Esophagus squamous epithelium (tissue), 5 donors: ENCODE measurements at places on chromosomes 5 and 9.

DNA sequence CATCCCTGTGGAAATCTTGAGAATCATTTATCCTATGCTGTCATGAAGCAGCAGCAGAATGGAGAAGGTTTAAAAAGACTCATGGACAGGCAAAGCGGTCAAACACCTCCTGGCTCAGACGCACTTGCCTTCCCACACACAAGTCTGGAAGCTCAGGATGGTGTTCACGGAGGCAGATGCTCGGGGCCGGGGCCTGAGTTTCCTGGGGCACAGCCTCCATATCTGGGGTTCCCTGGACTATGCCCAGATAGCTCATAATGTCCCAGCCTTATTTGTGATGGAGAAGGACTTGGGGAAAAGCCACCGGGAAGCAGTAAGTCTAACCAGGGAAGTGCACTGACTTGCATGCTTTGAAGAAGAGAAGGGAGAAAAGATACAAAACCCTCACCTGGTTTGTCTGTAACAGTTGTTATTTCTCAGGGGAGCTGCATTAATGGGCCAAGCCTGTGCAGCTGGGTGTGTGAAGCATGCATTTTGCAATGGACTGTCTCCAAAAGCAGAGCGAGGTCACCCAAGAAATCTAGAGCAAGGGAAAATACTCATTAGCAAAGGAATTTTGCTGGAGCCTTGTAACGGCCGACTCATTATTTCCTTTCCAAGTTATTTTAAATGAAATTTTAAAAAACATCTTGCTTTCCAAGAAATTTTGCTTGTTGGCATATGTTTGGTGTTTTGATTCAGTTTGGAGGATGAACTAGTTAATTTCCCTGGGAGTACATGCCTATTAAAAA is 3.4 kb downstream of the S1PR3 start:
- no peak for DNase-seq

- no peak for DNase-seq
These were observed 67.2 kb downstream of the MRPS30 start for GRCh38 chr5:44875661-44876605.

DNA sequence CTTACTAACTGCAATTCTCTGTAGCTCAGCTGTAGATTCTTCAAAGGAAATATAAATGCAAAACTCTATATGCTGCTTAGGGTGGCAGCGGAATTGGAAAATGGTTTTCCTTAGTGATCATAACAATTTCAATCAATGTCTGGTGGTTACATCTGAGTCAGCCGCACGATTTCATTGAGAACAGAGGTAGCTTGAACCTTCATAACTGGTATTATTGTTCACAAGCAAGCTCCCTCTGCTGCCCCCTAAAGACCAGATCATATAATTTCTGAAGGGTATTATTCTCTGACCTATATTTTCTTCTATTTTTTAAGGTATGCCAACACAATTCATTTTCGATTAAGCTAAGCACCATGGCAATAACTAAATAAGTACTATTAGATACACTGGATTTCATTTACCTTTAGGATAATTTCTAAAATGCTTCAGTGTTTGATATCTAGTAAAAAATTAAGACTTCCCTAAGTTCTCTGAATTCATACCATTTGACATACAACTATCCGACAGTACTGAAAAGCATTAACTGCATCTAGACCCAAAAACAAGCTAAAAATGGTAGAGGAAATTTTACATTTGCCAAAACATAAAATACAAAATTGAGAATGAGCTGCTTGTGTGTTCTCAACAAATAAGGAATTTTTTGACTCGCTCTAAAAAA is 181.1 kb upstream of the SPEF2 start:
- DNase-seq: no peak

- no peak for DNase-seq
These were observed 727 bp downstream of the RHOBTB3 start for GRCh38 chr5:95731571-95732554.

- DNase-seq: no peak
These were observed 89.3 kb upstream of the ADAMTS16 start for GRCh38 chr5:5050801-5051200.

GRCh38 chr9:90795084-90795483 is 6.5 kb upstream of the SYK start:
- no peak for DNase-seq

DNA sequence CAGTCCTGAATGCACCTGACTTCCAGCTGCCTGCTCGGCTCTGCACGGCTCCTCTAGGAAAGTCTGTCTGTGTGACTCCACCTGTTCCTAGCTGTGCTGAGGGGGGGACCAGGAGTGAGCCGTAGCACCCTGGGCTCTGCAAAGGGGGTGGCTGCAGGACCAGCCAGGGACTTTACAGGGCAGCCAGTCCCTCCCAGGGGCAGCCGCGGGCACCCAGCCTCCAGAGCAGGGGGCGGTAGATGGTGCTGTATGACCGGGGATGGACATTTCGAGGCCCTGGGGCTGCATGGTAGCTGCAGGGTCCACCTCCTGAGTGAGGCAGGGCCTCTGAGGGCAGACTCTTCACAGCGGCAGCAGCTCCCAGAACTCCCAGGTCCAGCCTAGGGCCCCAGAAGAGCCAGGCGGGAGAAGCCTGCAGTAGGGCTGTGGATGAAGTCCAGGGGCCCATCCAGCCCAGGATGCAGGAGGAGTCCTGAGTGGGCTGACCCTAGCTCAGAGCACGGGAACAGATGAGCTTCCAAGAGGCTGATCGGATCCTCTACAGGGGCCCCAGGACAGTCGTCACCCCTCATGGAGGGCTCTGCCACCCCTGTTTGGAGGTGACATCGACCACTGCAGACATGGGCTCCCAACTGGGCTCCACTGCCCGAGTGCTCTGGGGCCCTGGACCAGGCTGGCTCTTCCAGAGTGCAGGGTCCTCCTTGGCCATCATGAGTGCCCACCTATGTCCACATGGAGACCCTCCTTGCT is 105.4 kb downstream of the ZNF354C start:
- no peak for DNase-seq

DNA sequence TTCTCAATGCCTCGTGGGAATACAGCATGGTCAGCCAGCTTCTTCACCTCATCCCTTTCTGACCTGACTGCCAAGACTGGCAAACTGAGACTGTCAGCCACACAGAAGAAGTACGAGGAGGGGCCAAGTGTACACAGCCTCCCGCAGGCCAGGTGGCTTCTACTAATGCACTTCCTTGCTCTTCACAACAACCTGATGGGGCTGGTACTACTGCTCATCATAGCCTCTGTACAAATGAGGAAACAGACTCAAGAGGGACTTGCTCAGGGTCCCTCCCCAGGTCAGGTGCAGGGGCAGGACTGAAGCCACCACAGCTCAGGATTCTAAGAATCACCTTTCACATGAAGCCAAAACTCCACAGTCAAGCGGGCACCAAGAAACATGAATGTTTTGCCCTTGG is 21.3 kb downstream of the NIPAL4 start:
- DNase-seq: no peak

- DNase-seq: no peak
These were observed 165.5 kb upstream of the CD180 start for GRCh38 chr5:67361932-67362729.

DNA sequence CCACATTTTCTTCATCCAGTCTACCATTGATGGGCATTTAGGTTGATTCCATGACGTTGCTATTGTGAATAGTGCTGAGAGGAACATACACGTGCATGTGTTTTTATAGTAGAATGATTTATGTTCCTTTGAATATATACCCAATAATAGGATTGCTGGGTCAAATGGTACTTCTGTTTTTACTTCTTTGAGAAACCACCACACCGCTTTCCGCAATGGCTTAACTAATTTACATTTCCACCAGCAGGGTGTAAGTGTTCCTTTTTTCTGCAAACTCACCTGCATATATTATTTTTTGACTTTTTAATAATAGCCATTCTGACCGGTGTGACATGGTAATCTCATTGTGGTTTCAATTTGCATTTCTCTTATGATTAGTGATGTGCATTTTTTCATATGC is 82.2 kb upstream of the RFX3 start:
- no peak for DNase-seq

- no peak for DNase-seq
These were observed 62.5 kb upstream of the PTPN3 start for GRCh38 chr9:109560470-109561132.

GRCh38 chr5:168881427-168882149 is 302.4 kb upstream of the PANK3 start:
- DNase-seq: no peak

GRCh38 chr5:171693412-171693811 is 92.2 kb upstream of the SMIM23 start:
- no peak for DNase-seq

DNA sequence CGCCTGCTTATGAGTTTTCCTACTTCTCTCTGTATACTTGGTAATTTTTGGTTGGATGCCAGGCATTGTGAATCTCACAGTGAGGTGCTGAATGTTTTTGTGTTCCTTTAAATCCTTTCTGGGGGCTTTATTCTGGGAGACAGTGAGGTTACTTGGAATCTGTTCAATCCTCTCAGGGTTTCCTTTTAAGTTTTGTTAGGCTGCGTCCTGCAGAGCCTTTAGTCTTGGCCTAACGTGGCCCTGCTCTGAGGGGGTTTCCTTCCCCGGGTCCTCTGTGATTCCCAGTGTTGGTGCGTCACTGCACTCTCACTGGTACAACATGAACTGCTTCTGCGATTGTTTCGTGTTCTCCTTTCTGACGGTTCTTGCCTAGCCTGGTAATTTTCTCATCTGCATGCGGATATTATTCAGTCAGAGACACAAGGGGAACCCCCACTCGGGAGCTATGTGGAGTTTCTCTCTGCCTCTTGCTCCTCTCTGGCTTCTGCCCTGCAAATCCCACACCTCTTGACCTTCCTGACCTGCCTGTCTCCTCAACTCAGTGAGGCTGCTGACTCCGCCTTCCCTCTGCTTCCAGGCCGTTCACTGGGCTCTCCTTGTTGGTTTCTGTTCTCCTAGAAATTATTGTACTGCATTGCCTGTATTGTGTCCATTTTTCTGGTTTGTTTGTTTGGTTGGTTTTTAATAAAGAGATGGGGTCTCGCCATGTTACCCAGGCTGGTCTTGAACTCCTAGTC is 128.1 kb downstream of the DAB2IP start:
- no peak for DNase-seq

DNA sequence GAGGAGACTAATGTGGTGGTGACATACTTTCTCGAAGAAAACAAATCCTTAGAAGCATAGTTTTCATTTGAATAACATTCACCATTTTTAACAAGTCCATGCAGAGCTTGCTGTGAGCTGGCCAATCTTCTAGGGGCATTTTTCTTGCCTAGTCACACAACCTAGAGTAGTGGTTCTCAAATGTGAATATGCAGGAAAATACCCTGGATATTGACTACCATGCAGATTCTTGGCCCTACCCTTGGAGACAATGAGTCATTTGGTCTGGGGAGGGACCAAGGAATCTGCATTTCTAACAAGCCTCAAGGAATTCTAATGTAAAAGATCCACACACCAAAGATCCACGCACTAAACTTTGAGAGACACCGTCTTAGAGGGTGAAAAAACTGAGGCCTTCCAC is 23.5 kb downstream of the GDNF start:
- DNase-seq: no peak

DNA sequence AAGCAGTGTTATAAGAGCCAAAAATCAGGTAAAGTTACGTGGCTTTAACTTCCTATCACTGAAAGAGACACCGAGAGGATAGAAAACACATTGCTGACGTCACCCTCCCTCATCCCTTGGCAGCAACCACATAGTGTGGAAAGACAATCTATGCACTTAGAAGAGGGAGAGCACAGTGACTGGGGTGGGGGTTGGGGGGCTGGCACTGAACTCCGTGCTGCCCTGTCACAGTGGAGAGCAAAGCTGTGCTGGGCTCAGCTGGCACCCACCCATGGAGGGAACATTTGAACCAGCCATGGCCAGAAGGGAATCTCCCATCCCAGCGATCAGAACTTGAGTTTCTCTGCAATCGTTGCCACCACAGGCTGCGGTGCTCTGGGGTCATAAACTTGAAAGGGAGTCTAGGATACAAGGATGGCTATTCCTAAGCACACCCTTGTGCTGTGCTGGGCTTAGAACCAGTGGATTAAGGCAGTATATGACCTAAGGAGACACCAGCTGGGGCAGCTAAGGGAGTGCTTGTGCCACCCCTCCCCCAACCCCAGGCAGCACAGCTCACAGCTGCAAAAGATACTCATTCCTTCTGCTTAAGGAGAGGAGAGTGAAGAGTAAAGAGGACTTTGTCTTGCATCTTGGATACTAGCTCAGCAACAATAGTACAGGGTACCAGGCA is 73.4 kb downstream of the KIAA0825 start:
- DNase-seq: no peak

DNA sequence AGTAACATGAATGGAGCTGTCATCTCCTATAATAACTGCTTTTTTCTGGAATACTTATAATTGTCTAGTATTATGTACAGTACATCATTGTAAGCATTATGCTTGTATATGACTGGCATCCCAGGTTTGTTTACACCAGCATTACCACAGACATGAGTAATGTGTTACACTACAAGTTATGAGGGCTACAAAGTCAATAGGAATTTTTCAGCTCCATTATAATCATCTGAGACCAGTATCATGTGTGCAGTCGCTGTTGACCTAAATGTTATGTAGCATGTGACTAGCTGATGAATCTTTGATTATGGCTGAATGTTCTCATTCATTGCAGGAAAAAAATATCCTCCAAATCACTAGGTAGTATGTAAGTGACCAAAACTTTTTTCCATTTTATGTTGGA is 2.2 kb downstream of the ZCCHC9 start:
- DNase-seq: no peak

DNA sequence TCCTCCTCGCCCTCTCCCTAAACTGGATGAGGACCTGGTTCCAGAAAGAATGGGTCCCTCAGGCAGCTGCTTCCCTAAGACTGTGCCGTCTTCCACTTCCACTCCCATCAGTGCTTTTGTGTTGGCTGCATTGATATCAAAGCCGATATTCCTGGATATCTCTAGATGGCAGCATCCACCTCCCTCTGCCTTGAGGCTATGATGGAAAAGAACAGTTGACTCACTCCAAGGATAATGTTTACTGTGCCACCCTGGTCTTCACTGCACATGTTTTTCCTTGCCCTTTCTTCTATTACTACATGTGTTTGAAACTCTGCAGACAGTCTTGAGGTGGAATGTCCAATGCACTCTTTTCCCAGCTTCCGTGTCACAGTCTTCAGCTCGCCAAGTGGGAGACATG is 211.6 kb downstream of the MAST4 start:
- DNase-seq: no peak
